ENCODE measurements at places on chromosomes 6 and 20.

- DNase-seq: peak; percentile 21
Observed at GRCh38 chr6:20160541-20161283, 51.6 kb downstream of the MBOAT1 start.

- DNase-seq: no peak
Observed at GRCh38 chr6:6683969-6684833, 95.7 kb downstream of the LY86 start.

DNA sequence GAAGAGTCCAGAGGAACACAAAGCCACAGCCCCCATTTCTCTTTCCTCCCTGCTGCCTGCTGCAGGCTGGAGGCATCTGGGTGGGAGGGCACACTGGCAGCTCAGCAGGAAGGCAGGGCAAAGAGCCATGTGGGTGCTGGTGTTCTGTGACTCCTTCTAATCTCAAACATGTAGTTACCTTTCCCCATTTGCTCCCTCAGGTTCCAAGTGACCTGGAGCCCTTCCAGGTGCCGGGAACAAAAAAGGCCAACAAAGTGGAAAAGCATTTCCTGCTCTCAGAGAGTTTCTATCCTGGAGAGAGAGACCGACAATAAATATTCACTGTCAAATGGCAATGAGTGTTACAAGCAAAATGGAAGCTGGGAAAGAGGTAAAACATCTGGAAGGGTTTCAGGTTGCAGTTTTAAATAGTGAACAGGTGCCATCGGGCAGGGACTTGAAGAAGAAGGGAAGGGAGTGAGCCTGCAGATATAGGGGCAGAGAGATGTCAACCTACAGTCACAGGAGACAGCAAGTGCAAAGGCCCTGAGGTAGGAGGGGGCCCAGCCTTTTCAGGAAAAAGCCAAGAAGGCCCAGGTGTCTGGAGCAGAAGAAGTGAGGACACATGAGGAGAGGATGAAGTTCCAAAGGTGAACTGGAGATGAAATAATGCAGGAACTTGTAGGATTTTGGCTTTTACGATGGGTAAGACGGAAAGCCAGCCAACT is 43.6 kb upstream of the IYD start:
- no peak for DNase-seq

DNA sequence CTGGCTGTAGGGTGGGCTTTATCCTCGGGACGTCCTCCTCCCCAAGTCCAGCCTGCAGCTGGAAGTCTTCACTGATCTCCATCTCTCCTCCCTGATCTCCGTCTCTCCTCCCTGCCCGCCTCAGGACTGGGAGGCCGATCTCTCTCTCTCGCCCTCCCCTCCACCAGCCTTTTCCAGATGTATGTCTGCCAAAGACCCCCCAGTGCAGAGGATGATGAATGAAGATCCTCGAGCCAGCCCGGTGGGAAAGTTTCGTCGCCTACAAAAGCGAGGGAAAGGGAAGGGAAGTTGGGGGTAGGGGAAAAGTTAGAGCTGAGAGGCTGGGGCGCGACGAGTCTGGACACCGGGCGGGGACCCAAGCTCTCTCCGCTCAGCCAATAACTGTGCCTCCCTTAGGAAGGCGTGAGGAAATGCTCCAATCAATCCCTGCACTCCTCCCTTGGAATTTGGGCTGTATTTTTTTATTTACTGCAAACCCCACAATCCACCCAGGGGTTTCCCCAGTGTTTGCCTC is 595 bp upstream of the SRF start:
- DNase-seq: peak; percentile 88

- DNase-seq: peak; percentile 51
Observed at GRCh38 chr6:41560431-41561192, 14.4 kb downstream of the FOXP4 start.
